ENCODE measurements at places on chromosomes 3 and 15. TPM values are rescaled to one million over a fixed set of nuclear protein-coding genes. Genes with fewer than 3 reads are reported as not detected.

The AADACL2 gene
- total RNA-seq: 0.24 TPM

The PDZRN3 gene
- total RNA-seq: 86.3 TPM

The TEX55 gene
- not detected for total RNA-seq

The USP3 gene
- total RNA-seq: 60.0 TPM

The KLF13 gene
- total RNA-seq: 31.3 TPM

The AGBL1 gene
- total RNA-seq: not detected

The CCRL2 gene
- total RNA-seq: 5.1 TPM

The SLC6A1 gene
- 1.4 TPM for total RNA-seq

GRCh38 chr3:157157836-157158235 lies 2.1 kb downstream of the CCNL1 start:
- no peak for DNase-seq
- H3K36me3 ChIP-seq: no peaks in the 10 kb centered on the region
- H3K27me3 ChIP-seq: no peaks in the 10 kb centered on the region
- H3K4me3 ChIP-seq: peak overlapping the region; percentile 92
- no peaks in the 10 kb centered on the region for H3K4me1 ChIP-seq
- no peak overlapping the region for H3K27ac ChIP-seq

DNA sequence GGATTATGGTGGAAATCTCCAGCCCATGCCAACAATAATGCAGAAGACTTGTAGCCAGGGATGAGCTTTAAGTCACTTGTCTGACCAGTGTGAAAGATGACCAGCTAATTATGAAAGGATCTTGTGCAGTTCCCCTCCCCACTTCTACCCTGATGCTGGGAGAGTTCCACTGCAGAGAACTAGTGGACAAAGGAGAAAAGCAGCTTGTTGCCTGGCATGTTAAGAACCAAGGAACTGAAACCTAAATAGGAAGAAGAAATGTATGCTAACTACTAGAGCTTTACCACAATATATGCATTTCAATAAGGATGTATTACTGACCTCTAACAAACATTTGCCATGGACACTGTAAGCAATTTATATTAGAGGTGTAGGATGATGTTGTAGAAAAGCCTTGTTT lies 52.2 kb upstream of the CSTA start:
- no peak overlapping the region for H3K27ac ChIP-seq
- no peaks in the 10 kb centered on the region for H3K36me3 ChIP-seq
- no peak overlapping the region for H3K4me3 ChIP-seq
- DNase-seq: no peak
- no peaks in the 10 kb centered on the region for H3K27me3 ChIP-seq

DNA sequence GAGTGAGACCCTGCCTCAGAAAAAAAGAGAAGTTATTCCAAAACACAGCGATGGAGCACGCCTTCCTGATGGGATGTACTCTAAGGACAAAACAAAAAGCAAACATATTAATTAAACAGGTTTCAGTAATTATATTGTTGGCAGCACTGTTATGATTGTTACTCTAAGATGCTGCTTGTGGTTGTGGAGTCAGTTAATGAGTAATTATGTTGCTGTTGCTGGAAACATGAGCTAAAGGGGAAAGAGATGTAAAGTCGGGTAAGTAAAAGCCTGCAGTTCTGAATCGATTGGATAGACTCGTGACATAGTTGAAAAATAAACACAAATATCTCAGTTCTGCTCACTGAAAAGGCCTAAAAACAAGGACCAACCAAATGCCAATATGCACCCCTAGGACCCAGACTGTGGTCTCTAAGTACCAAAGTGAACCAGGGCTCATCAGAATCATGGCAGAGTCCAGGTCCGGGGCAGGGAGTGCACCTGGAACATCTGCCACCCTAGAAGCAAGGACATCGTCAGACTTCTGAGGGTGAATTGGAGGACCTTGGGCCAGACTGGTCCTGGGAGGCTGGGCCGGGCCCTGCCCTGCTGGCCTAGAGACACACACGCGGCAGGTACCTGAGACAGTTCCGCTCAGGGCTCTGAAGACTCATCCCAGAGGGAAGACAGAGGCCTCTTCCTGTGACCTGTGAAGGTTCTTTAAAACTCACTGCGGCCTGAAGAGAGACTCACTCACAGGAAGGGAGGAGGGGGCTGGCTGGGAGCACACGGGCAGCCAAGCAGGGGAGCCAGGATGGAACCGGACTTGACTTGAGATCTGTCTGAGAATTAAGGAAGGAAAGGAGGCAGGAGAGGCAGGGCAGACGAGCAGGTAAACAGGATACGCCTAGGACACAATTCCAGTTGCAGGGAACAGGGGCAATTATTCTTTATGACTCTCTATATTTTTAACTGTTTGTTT lies 140.5 kb downstream of the LRRK1 start:
- DNase-seq: peak; percentile 58
- H3K36me3 ChIP-seq: peaks cover 3% of the 10 kb centered on the region
- no peak overlapping the region for H3K4me3 ChIP-seq
- H3K27me3 ChIP-seq: no peaks in the 10 kb centered on the region
- H3K27ac ChIP-seq: no peak overlapping the region

- no peak overlapping the region for H3K27ac ChIP-seq
- DNase-seq: no peak
- no peaks in the 10 kb centered on the region for H3K27me3 ChIP-seq
- no peaks in the 10 kb centered on the region for H3K36me3 ChIP-seq
Measured at GRCh38 chr3:166721466-166721865, 658.6 kb downstream of the ZBBX start.

- no peak overlapping the region for H3K4me3 ChIP-seq
- DNase-seq: no peak
- H3K27ac ChIP-seq: no peak overlapping the region
- H3K36me3 ChIP-seq: no peaks in the 10 kb centered on the region
Measured at GRCh38 chr3:149487598-149488197, 13.2 kb downstream of the TM4SF4 start.

GRCh38 chr3:128456776-128457715 lies 9.6 kb downstream of the DNAJB8 start:
- no peak for DNase-seq
- H3K36me3 ChIP-seq: no peaks in the 10 kb centered on the region
- H3K4me1 ChIP-seq: no peaks in the 10 kb centered on the region
- H3K27ac ChIP-seq: no peak overlapping the region
- no peak overlapping the region for H3K4me3 ChIP-seq

GRCh38 chr15:38038659-38039442 lies 104.4 kb downstream of the TMCO5A start:
- DNase-seq: no peak
- no peak overlapping the region for H3K27ac ChIP-seq
- H3K4me3 ChIP-seq: no peak overlapping the region
- no peaks in the 10 kb centered on the region for H3K36me3 ChIP-seq
- no peaks in the 10 kb centered on the region for H3K4me1 ChIP-seq

DNA sequence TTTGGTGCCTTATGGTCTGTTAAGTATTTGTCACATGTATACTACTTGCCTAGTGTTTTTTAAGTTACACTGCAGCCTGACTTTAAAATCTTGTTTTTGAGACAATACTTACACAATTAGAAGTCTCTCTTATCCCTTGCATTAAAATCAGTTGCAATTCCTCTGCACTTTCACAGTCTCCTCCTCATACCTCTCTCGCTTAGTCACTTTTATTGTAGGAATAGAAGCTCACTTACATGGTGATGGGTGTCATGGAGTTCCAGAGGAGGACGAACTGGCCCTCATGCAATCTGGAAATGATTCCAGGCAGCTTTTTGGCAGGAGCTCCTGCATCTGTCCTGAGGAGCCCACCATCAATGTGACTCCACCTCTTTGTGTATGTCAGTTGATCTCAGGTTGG lies 238.4 kb upstream of the TBC1D5 start:
- H3K27ac ChIP-seq: no peak overlapping the region
- H3K4me1 ChIP-seq: no peaks in the 10 kb centered on the region
- no peaks in the 10 kb centered on the region for H3K36me3 ChIP-seq
- no peak overlapping the region for H3K4me3 ChIP-seq
- H3K27me3 ChIP-seq: no peaks in the 10 kb centered on the region

GRCh38 chr3:186184021-186184420 lies 75.1 kb upstream of the ETV5 start:
- H3K36me3 ChIP-seq: no peaks in the 10 kb centered on the region
- no peaks in the 10 kb centered on the region for H3K4me1 ChIP-seq
- no peak overlapping the region for H3K27ac ChIP-seq
- no peak overlapping the region for H3K4me3 ChIP-seq
- no peak for DNase-seq
- H3K27me3 ChIP-seq: no peaks in the 10 kb centered on the region

DNA sequence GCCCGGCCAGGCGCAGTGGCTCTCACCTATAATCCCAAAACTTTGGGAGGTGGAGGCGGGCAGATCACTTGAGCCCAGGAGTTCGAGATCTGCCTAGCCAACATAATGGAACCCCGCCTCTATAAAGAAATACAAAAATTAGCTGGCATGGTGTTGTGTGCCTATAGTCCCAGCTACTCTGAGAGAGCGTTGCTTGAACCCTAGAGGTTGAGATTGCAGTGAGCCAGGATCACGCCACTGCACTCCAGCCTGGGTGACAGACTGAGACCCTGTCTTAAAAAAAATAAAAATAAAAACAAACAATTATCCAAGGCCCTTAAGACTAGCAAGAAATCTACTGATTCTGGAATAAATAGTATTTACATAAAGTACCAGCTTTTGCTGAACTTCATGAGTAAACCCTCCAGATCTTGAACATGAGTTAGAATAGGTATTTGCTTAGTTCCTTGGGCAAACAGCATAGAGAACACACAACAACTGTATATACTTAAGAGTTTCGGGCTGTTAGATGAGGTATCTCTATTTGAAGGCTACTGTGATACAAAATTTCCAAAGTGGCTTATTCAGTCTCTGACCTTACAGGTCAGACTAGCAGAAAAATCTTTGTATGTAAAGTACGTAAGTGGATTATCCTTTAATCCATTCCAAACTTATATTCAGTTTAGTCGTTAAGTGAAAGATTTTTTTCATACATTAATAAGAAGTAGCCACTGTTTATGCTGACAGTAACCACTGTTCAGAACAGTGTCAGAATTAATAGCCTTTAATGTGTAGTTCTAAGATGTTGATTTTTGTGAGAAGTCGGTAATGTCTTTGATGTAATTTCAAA lies 171.1 kb upstream of the CGNL1 start:
- H3K27ac ChIP-seq: no peak overlapping the region
- H3K36me3 ChIP-seq: no peaks in the 10 kb centered on the region
- no peak for DNase-seq
- H3K27me3 ChIP-seq: no peaks in the 10 kb centered on the region

- no peak overlapping the region for H3K27ac ChIP-seq
- no peaks in the 10 kb centered on the region for H3K27me3 ChIP-seq
- DNase-seq: no peak
- no peaks in the 10 kb centered on the region for H3K4me1 ChIP-seq
Measured at GRCh38 chr3:194386648-194387047, 12.4 kb downstream of the GP5 start.

DNA sequence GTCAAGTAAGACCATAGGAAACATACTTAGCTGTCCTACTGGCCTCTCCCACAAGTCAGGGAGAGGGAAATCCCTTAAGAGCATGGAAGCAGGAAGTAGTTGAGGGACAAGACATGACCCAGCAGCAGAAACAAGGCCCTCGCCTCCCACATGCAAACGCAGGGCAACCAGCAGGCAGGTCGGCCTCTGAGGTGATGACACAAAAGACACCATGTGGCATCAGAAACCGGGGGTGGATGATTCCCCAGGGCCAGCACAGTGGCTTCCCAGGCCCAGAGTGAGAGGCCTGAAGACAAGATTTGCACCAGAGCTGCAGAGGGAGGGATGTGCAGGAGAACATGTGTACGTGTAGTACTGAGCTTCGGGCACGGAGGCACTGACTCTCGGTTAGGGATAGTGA lies 26.3 kb downstream of the PXYLP1 start:
- no peak overlapping the region for H3K4me3 ChIP-seq
- no peak for DNase-seq
- H3K36me3 ChIP-seq: no peaks in the 10 kb centered on the region

GRCh38 chr3:112046599-112046998 lies 12.1 kb downstream of the TMPRSS7 start:
- H3K36me3 ChIP-seq: no peaks in the 10 kb centered on the region
- no peak for DNase-seq
- no peak overlapping the region for H3K27ac ChIP-seq
- H3K4me1 ChIP-seq: no peaks in the 10 kb centered on the region
